H54 (cell line): ENCODE measurements at places on chromosomes 12 and 14.

- DNase-seq = no peak
Observed at GRCh38 chr14:52366796-52367315, 52.7 kb downstream of the PTGER2 start.

DNA sequence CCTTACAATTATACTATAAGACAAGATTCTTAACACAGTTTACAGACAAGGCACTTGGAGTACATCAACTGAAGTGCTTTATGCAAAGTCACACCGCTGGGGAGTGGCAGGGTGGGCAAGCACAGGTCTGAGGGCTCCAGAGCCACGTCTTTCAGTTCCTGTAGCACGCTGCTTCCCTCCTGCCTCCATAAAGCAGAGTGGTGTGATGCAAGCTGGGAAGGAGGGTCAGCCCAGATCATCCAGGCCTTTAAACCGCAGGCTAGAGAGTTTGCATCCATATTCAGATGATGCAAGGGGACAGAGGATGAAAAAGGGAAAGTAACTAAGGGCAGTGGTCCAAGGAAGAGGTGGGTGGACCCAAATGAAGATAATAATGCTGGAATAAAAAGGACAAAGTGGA, 132.6 kb downstream of the ITPR2 start:
- DNase-seq = no peak

DNA sequence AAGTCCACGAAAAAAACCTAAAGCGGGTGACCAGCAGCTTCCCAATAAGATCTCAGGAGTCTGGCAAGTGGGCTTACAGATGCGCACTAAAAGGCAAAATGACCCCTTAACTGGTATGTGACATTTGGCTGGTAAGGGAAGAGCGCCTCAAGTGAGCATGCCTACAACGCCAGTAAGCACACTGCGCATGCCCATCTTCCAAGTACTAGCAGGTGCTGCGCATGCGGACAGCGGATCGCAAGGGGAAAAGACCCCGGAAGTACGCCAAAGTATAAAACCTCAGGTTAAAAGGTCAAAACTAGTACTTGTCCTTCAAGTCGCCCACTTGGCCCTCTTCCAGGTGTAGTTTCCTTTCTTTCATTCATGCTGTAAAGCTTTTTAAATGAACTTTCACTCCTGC, 518.5 kb upstream of the MDGA2 start:
- no peak for DNase-seq

GRCh38 chr12:72388322-72388721, 116.2 kb downstream of the TRHDE start:
- DNase-seq = no peak

GRCh38 chr12:124660851-124661250, 93.4 kb upstream of the NCOR2 start:
- DNase-seq = no peak
